ENCODE measurements at places on chromosomes 3 and 15. TPM values are rescaled to one million over a fixed set of nuclear protein-coding genes. Genes with fewer than 3 reads are reported as not detected.

KIF15 gene
- total RNA-seq = 19.4 TPM

GRCh38 chr3:3086239-3086638 is 23.9 kb downstream of the IL5RA start:
- DNase-seq = no peak

ONECUT1 gene
- total RNA-seq = not detected

CCR9 gene
- not detected for total RNA-seq

- DNase-seq = no peak
Measured at GRCh38 chr3:37673401-37673800, 188.3 kb upstream of the CTDSPL start.

DNA sequence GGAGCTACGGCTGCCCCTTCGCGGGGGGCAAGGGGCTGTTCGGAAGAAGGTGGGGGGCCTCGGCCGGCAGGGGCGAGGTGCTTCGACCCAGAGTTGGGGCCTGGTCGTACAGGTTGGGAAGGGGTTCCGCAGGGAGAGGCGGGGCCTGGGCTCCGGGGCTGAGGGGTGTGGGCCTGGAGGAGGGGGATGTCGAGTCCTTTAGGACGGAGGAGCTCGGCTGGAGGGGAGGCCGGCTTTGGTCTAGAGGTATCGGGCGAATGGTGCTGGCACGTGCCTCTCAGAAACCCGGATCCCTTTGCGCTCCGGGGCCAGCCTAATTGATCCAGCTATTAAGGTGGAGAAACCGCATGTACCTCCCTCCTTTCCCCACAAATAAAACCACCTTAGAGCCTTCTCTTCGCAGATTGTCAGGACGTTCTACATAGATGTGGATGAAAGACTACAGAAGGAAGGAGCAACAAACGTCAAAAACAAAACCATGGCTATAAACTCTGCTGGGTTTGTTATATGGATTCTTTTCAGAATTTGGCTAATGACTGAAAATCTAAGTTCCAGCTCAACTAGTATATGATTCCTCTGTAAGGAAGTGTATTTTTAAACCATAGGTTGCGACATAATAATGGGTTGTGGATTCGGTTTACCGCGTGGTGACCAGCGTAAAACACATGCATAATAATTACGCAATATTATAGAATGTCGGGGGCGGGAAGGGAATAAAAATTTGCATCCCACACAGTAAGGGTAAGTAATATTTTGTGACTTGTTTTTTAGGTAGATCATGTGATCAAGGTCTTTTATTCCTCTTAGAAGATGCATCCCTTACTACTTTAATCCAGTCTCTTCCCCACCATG is 644 bp upstream of the NGLY1 start:
- peak; percentile 29 for DNase-seq

- no peak for DNase-seq
Measured at GRCh38 chr15:100310513-100311153, 31.1 kb downstream of the ADAMTS17 start.

GRCh38 chr3:140505876-140506275 is 172.0 kb upstream of the TRIM42 start:
- no peak for DNase-seq

GRCh38 chr3:129502641-129503408 is 25.6 kb upstream of the RHO start:
- no peak for DNase-seq

SLC27A2 gene
- total RNA-seq = not detected

DNA sequence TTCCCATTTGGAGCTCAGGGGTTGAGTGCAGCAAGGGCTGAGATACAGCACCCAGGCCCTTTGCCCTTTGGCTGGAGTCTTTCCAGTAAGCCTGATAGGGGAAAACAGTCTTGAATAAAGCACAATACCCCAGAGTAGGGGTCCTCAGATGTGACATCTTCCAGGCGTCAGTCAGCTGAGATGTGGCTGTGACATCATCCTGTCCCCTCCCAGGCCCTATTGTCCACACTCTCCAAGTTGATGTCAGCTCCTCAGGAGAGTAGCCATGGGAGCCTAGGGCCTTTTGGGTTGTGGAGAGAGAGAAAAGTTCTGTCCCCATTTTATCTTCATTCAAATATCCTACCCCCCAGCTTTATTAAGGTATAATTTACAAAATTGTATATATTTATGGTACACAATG is 92.5 kb downstream of the CACNA2D3 start:
- no peak for DNase-seq

- no peak for DNase-seq
Measured at GRCh38 chr3:194375473-194376240, 6.1 kb upstream of the LRRC15 start.

DNA sequence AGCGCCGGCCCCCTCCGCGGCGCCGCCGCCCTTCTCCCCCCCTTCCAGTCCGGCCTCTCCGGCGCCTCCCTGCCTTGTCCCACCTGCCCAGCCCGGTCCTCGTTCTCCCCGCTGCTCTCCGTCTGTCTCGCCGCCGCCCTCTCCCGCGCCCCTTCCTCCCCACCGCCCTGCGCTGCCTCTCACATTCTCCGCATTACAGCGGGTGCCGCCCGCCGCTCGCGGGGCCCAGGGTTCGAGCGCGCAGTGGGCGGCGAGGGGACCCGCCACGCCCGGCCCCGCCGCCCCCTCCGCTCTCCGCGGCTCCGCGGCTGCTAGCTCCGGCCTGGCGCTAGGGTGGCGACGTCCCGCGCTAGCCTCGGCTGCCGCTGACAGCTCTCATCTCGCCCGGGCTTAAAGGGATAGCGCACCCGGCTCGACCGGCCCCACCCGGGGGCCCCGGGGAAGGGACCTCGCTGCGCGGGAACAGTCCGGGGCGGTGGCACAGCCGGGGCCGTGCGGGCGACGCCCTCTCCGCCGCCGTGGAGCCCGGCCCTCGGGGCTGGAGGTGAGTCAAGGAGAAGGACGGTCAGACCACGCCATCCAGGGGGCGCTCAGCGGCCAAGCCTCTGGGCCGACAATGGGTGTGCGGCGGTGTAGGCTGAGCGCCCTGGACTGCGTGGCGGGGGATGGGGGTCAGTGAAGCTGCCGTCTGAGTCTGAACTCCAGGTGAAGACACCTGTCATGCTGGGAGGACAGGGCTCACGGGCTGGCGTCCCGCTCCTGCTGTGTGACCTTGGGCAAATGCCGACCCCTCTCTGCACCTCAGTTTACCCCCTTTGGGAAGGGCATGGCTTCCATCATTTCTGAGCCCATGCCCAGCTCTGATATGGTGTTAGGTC is 187.4 kb upstream of the LINGO1 start:
- DNase-seq = peak; percentile 18

FBXL22 gene
- not detected for total RNA-seq

DNA sequence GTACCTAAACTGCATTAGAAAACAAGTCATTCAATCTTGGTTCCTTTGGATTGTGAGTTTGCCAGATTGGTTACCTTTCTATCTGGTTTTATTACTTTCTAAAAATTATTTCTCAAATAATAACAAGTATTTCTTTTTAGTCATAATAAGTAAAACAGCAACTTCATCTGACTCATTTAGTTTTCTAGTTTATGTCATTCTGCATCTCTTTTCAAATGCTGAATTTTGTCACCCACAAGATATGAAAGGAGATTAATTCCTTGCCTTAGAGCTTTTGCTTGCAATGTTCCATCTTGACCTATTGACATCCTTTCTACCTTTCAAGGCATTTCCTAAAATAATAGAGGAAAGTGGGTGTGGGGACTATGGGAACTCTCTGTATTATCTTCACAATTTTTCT is 253.6 kb upstream of the PEX5L start:
- DNase-seq = no peak

DNA sequence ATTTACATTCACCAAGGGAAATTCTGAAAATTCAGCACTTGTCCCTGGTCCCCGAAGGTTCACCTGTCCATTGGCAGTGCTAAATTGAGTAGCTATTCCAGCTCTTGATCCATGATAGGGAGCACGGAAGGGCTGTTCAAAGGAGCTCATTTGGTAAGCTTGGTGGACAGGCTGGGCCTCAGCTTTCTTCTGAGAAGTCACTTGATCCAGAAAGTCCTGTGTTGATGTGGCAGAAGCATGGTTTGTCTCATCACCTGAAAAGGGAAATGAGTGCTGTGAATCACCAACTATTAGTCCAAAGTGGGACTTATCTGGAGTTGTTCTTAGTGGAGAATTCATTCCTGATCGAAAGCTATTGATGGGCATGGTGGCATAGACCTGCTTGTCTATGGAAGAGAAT is 19.9 kb upstream of the SLC12A8 start:
- no peak for DNase-seq

GRCh38 chr3:34683851-34684250 is 885.4 kb downstream of the PDCD6IP start:
- DNase-seq = peak; percentile 67

- no peak for DNase-seq
Measured at GRCh38 chr3:53154881-53155285, 6.1 kb upstream of the PRKCD start.

GRCh38 chr15:92846741-92847140 is 53.4 kb upstream of the CHD2 start:
- DNase-seq = no peak

- no peak for DNase-seq
Measured at GRCh38 chr3:118116991-118117390, 917.7 kb downstream of the IGSF11 start.

DNA sequence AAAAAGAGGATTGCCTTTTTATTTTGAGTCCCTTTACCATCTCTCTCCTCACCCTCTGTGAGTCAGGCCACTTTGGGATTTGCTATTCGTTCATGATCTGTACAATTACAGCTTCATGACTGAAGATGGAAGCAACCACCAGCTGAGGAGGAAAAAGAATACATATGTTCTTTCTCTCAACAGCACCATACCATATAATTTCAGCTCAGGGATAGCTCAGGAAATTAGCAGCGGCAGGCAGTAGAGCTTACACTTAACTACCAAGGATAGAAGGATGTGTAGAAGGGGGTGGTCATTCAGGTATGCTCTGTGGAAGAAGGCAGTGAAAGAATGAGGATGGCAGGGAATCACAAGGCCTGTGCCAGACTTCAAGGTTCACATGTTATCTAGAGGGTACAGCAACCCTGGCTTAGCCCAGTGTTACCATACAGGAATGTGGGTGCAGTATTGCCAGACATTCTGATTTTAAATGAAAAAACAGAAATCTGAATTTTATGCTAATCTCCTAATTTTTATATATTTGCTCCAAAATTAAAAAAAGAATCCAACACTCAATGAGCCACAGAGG is 17.9 kb downstream of the PLS1 start:
- DNase-seq = no peak

NAALADL2 gene
- 1.5 TPM for total RNA-seq

- no peak for DNase-seq
Measured at GRCh38 chr3:52777959-52778805, 783 bp downstream of the ITIH1 start.

GRCh38 chr3:124631727-124632126 is 98.5 kb upstream of the UMPS start:
- DNase-seq = no peak

DNA sequence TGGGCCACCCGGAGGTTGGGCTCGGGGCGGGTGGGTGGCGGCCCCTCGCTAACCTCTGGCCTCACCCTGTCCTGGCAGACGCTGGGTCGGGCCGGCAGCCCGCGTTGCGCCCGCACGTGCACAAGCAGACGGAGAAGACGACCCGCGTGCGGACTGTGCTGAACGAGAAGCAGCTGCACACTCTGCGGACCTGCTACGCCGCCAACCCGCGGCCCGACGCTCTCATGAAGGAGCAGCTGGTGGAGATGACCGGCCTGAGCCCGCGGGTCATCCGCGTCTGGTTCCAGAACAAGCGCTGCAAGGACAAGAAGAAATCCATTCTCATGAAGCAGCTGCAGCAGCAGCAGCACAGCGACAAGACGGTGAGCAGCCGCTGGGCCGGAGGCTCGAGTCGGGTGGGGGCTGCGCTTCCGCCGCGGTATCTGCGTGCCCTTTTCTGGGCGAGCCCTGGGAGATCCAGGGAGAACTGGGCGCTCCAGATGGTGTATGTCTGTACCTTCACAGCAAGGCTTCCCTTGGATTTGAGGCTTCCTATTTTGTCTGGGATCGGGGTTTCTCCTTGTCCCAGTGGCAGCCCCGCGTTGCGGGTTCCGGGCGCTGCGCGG is 3.7 kb downstream of the ISL2 start:
- DNase-seq = no peak

DNA sequence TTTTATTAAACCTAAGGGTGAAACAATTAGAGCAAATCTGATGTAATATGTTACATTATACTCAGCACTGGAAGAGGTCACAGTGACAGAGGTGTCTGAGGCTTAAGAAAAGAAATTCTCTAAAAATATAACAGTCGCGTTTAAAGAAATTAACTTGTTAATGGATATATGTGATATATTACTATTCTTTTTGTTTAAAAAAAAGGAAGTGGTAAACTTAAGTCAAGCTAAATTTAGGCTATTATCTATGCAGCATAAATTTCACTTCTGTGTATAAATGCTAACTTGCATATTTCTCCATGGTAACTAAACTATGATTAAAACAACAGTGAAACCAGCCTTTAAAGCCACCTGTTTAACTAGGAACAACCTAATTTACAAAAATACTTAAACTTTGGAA is 191.3 kb downstream of the FOXP1 start:
- no peak for DNase-seq

UPK1B gene
- total RNA-seq = not detected

DNA sequence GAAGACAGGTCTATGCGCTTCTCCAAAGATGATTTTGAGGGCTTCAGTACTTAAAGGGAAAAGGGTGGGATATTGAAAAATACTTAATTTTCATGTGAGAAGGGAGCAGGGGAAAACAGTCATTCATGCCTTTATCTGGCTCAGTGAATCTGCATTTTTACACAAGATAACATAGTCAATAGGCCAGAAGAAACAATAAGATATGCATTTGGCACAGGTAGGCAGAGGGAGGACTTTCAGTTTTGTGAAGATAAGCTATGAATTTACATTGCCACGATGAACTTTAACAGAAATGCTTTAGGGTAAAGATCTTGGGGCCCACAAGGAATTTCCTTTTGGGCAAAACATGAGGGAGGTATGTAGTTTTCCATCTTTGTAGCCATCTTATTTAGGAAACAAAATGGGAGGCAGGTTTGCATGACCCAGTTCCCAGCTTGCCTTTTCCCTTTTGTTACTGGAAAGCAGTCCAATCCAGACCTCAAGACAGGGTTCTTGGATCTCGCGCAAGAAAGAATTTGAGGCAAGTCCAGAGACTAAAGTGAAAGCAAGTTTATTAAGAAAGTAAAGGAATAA is 504.2 kb downstream of the IGSF11 start:
- DNase-seq = no peak

GRCh38 chr3:68163062-68163461 is 508.6 kb upstream of the SUCLG2 start:
- DNase-seq = no peak

CACNA1D gene
- 0.05 TPM for total RNA-seq

ECE2 gene
- total RNA-seq = not detected

Measured in A172 (cell line).